ENCODE measurements at places on chromosomes 7 and 10.

GRCh38 chr10:86225103-86225782, 141.4 kb downstream of the GRID1 start:
- DNase-seq, result no peak

GRCh38 chr10:95745501-95745900, 10.5 kb upstream of the ENTPD1 start:
- DNase-seq, result no peak

- DNase-seq, result no peak
Measured at GRCh38 chr10:88227342-88228018, 355.6 kb downstream of the RNLS start.

DNA sequence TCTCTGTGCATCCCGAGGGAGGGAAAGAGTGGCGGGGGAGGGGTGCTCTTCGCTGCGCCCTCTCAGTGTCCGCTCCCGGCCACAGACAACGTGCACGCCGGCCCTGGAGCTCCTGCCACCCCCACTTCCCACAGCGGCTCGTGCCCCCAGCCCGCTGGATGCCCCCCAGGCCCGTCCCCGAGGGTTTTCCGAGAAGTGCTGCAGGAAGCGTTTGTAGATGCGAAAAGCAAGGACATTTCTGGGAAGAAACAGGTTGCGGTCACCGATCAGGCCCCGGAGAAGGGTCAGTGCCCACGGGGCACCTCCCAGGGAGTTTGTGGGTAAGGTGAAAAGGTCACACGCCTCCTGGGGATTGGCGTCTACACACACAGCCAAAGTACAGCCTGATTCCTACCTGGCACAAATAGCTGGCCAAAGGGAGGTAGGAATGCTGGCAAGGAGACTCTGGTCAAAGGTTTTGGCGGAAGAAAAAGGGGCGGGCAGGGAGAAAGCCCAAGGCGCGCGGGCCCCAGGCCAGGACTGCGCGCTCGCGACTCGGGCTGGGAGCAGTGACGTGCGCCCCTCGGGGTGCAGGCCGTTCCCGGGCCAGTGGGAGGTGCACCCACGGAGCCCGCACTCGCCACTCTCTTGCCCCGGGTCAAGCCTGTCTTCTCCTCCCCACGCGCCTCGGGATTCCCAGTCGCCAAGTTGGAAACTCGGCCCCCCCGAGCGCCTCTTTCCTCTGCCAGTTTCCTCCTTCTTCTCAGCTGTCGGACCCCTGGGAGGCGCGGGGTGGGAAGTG, 1.5 kb upstream of the NRP1 start:
- no peak for DNase-seq

- no peak for DNase-seq
Measured at GRCh38 chr10:86480571-86480970, 41.0 kb downstream of the WAPL start.

DNA sequence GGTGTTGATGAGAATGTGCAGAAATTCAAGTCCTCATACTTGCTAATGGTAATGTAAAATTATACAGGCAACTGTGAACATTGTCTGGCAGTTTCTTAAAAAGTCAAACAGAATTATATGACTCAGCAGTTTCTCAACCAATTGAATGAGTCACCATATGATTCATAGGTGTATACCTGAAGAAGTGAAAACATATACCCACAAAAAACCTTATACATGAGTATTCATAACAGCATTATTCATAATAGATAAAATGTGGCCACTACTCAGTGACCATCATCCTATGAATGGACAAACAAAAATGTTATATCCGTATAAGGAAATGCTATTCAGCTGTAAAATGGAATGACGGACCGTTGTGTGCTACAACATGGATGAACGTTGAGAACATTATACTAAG, 253.5 kb downstream of the MALRD1 start:
- no peak for DNase-seq

GRCh38 chr10:74282848-74283210, 131.8 kb downstream of the ADK start:
- no peak for DNase-seq

DNA sequence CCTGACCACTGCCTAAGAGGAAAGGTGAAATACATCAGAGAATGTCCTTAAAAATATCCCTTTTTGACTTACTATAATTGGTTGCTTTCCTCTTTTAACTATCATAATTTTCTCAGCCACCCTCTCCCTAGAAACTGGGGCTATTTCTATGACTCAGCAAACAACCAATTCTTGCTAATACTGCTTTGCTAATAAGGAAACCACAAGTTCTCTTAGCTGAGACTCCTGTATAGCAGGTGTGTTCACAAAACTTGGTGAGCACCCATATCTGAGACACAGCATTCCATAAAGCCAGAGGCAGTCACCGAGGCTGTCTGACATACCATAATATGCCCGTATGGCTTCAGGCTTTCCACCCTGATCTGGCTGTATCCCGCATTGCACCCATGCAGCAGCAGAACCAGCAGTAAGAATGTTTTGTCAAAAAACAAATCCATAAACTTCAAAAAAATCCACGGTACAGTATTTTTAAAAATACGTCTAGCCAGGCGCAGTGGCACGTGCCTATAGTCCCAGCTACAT, 191.7 kb upstream of the C7orf33 start:
- no peak for DNase-seq

DNA sequence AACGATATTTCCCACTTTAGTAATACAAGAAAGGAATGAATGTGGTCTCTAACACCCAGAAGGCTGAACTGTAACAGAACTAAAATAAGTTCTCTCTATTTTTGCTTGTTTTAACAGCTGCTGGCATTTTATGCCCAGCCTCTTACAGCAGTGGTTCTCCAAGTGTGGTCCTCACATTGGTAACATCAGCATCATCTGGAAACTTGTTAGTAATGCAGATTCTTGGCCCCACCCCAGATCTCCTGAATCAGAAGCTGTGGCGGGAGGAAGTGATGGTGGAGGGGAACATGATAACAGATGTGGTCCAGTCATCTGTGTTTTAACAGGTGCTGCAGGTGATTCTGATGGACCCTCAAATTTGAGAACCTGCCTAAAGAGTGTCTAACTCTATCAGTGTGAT, 170.1 kb downstream of the TMEM26 start:
- DNase-seq, result no peak

DNA sequence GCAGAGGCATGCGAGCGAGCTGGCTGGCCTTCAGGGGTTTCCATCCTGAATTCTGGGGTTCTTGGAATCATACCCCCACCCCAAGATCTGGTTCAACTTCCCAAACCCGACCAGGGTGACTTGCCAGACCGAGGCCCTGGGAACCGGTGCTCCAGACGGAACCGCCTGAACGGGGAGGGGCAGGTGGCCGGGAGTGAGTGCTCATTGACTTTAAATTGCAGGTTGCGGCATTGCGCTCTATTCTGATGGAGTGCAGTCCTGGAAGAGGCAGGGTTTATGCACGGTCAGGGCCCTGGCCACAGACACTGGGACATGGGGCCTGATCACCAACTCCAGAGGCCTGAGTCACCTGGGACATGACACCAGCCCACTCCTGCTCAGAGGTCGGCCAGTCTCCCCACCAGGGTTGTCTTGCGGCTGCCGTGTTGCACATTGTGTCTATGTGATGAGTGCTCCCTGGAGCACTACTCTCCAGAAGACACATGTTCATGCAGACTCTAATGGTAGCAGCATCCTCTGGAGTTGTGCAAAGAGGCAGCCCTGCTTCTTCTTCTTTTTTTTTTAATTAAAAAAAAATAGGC, 5.8 kb upstream of the DDIT4 start:
- no peak for DNase-seq

GRCh38 chr7:37825038-37825437, 23.4 kb upstream of the NME8 start:
- DNase-seq, result no peak

- no peak for DNase-seq
Measured at GRCh38 chr7:107628461-107629064, 32.1 kb upstream of the SLC26A4 start.

- DNase-seq, result no peak
Measured at GRCh38 chr7:150365673-150366398, 2.8 kb upstream of the REPIN1 start.

DNA sequence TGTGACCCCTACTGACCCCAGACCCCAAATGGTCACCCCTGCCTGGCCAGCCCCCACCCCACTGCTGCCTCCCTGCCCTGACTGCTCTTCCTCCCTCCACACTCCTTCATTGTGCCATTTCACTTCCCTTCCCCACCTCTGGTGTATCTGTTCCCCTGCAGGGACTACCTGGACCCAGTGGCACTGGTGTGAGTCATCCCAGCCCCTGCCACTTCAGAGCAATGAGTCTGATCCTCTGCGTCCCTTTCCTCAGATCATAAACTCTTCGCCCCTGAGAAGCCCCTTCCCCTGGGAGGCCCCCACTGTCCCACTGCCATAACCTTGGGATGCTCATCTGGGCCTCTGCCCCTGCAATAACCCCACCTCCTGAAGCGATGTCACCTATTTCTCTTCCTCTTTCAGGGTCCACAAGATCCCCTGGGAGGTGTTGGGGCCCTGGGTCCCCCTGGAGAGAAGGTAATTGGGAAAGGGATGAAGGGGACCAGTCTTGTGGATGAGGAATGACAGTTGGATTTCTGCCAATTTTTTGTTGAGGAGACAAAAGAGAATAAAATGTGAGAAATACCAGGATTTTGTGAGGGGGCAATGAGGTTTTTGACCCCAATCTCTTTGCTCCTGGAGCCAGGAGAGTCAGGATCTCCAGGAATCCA, 19.1 kb upstream of the VOPP1 start:
- DNase-seq, result no peak

DNA sequence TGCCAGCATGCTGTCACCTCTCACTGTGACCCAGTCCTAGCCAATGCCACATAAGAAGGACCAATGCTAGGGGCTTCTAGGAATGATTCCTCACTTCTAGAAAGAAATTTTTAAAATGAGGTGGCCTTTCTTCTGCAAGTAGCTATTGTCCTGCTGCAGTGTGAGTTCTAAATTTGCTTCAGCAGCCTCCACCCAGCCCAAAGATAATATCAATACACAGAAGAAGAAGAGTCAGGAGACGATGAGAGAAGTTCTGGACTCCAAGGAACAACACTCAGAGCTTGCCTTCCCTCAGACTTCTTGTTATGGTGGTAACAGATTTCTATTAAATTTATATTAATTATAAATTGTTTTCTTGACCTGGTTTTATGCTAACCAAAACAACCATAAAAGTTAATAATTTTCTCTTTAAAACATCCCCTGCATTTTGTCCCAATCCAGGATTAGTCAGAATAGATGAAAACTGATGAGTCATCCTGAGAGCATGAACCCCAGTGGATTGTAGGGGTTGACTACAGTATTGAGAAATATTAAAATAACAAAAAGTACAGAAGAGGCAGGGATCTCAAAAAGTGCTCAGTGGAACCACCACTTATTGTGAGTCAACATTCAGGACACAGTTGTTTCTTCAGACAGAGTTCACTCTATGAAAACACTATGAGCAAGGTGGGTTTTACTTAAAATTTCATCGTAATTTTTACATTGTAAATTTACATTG, 29.6 kb upstream of the AKR1C2 start:
- no peak for DNase-seq

DNA sequence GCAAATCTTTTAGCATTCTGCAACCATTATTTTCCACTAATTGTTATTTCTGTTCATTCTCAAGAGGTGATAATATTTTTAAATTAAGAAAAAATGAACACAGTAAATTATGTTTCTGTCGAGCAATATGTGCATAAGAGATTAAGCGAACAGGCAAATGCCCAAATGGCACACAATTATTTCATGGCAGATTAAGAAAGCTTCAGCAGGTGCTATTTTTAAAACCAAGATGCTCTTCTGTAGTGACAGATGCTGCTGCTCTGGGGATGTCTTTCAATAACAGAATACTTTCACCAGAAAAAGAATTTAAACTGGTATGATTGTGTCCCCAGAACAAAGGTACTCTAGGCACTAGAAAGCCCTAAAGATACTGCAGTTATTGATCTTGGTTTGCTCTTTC, 412.7 kb upstream of the SORCS1 start:
- DNase-seq, result no peak

DNA sequence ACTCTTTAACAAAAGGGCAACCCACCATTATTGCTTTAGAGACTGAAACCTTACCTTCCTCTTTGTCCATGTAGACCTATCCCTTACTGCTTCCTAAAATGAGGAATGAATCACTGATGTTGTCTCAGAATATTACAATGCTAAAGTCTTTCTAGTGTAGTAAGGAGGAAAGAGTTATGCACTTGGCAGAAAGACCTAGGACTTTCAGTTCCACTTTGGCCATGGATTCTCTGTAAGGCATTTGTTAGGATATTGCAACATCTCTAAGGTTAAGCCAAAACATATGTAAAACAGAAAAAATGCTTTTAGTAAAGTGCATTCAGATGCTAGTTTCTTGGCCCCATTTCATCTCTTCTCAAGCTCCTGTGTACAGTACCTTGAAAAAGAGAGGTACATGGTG, 230.9 kb downstream of the PARD3 start:
- DNase-seq, result no peak

GRCh38 chr7:113880559-113880958, 38.2 kb downstream of the PPP1R3A start:
- DNase-seq, result no peak

DNA sequence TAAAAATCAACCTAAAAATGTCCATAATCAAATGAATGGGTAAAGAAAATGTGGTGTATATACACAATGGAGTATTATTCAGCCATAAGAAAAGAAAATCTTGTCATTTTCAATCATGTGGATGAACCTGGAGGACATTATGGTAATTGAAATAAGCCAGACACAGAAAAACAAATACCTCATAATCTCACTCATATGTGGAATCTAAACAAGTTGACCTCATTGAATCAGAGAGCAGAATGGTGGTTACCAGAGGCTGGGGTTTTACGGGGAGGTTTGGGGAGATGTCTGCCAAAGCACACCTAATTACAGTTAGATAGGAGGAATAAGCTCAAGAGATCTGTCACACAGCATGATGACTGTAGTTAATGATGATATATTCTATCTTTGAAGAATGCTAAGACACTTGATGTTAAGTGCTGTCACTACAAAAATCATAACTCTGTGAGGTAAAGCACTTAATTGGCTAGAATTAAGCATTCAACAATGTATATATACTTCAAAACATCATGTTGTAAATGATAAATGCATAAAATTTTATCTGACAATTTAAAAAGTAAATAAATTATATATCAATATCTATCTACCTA, 39.1 kb upstream of the TNPO3 start:
- DNase-seq, result no peak

- no peak for DNase-seq
Measured at GRCh38 chr10:27783660-27784059, 38.0 kb upstream of the MKX start.

GRCh38 chr10:10317151-10317550, 700.5 kb upstream of the CELF2 start:
- DNase-seq, result no peak

DNA sequence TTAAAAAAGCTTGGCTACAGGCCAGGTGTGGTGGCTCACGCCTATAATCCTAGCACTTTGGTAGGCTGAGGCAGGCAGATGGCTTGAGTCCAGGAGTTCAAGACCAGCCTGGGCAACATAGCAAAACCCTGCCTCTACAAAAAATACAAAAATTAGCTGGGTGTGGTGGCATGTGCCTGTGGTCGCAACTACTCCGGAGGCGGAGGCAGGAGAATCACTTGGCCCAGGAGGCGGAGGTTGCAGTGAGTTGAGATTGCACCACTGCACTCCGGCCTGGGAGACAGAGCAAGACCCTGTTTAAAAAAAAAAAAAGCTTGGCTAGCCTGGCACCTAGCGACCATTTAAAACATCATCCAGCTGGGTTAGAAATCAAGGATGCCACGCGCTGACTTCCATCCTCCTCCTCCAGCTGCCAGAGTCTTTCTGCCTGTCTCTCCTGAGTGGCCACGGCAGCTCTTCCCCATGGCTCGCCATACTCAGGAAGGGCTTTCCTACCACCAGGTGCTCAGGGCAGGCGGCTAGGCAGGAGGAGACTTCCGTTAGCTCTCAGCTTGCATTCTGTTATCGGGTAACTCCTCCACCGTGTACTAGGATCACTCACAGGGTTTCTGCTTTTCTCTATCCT, 45.0 kb downstream of the DENND2A start:
- DNase-seq, result no peak

GRCh38 chr7:98105942-98106544, 619 bp upstream of the LMTK2 start:
- no peak for DNase-seq
